ENCODE measurements at places on chromosomes 4 and X. TPM values are rescaled to one million over a fixed set of nuclear protein-coding genes. Genes with fewer than 3 reads are reported as not detected.

SMIM10L2A gene
- 1.3 TPM for total RNA-seq

MAGEA8 gene
- not detected for total RNA-seq

TMPRSS11F gene
- not detected for total RNA-seq

AGTR2 gene
- total RNA-seq, result not detected

WDR17 gene
- total RNA-seq, result under 0.01 TPM

ATOH1 gene
- total RNA-seq, result not detected

SYNPO2 gene
- total RNA-seq, result 0.65 TPM

SPANXC gene
- total RNA-seq, result not detected

MAOA gene
- 65.0 TPM for total RNA-seq

TRO gene
- 4.5 TPM for total RNA-seq

ITIH6 gene
- not detected for total RNA-seq

PABPC4L gene
- 0.98 TPM for total RNA-seq

EGF gene
- total RNA-seq, result under 0.01 TPM

TCEAL2 gene
- total RNA-seq, result not detected

LIMCH1 gene
- 53.1 TPM for total RNA-seq

OGT gene
- 197 TPM for total RNA-seq

PAGE1 gene
- total RNA-seq, result not detected

RHOXF2 gene
- not detected for total RNA-seq

PARM1 gene
- 0.33 TPM for total RNA-seq

ZNF157 gene
- total RNA-seq, result not detected

GPR82 gene
- total RNA-seq, result not detected

MAGEB1 gene
- not detected for total RNA-seq

UGT8 gene
- total RNA-seq, result not detected

BTK gene
- total RNA-seq, result not detected

SEL1L3 gene
- 120 TPM for total RNA-seq

SNX25 gene
- 24.5 TPM for total RNA-seq

HTR2C gene
- total RNA-seq, result not detected

TLR6 gene
- total RNA-seq, result 2.3 TPM

STOX2 gene
- total RNA-seq, result 1.3 TPM

IL21 gene
- not detected for total RNA-seq

ERAS gene
- not detected for total RNA-seq
